ENCODE measurements at places on chromosomes 4 and X. TPM values are rescaled to one million over a fixed set of nuclear protein-coding genes. Genes with fewer than 3 reads are reported as not detected.

Gene RP2
- 17.2 TPM for total RNA-seq

Gene ATRX
- total RNA-seq: 106 TPM

Gene PRR32
- total RNA-seq: not detected

Gene MAGEA12
- total RNA-seq: not detected

Gene GUCY1A1
- 2.5 TPM for total RNA-seq

Gene PCSK1N
- 2.4 TPM for total RNA-seq

Gene AFP
- total RNA-seq: 0.62 TPM

Gene KCNIP4
- not detected for total RNA-seq

Gene CXorf49
- total RNA-seq: not detected

Gene TKTL1
- not detected for total RNA-seq

Gene CXCL13
- total RNA-seq: not detected

Gene HSFX1
- 0.59 TPM for total RNA-seq

Gene MAGEB6
- not detected for total RNA-seq

Gene PCYT1B
- total RNA-seq: 33.9 TPM

Gene DIPK2B
- not detected for total RNA-seq

Gene HOPX
- 2.8 TPM for total RNA-seq
